AG04450 (cell line): ENCODE measurements at places on chromosomes 11 and 22.

DNA sequence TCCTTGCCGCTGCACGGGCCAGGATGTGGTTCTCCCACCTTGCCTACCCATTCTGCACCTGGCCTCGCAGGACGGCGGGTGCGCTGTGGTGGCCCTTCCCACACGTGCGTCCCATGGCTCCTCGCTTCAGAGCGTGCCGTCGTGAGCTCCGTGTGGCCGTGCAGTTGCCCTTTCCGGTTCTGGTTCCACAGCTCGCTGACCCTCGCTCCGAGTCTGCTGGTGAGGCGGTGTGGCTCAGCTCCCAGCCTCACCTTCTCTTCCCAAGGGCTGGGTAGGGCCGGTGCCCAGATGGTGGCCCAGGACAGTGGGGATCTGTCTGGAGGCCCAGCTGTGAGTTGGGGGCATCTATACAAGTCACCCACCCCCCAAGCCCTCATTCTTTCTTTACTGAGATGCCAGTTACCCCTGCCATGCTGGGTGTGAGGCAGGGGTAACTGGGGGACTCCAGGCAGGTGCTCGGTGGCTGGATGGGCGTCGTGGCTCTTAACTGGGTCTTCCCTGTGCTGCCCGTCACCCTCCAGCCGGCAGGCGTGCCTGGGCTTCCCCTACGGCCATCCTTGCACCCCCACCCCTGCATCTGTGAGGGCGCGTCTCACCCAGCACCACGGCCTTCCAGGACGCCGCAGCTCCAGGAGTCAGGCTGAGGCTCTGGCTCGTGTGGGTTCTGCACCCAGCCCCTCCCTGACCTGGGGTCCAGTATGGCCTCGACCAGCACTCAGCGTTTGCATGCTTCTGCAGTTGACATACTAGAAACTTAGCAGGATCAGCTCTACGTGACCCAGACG is 395.2 kb downstream of the TBC1D22A start:
- DNase-seq: no peak

- no peak for DNase-seq
Observed at GRCh38 chr11:117039900-117040299, 58.3 kb downstream of the SIK3 start.

GRCh38 chr22:19986410-19987341 is 29.9 kb downstream of the ARVCF start:
- DNase-seq: peak; percentile 21

- no peak for DNase-seq
Observed at GRCh38 chr11:82080160-82080559, 653.5 kb downstream of the FAM181B start.

DNA sequence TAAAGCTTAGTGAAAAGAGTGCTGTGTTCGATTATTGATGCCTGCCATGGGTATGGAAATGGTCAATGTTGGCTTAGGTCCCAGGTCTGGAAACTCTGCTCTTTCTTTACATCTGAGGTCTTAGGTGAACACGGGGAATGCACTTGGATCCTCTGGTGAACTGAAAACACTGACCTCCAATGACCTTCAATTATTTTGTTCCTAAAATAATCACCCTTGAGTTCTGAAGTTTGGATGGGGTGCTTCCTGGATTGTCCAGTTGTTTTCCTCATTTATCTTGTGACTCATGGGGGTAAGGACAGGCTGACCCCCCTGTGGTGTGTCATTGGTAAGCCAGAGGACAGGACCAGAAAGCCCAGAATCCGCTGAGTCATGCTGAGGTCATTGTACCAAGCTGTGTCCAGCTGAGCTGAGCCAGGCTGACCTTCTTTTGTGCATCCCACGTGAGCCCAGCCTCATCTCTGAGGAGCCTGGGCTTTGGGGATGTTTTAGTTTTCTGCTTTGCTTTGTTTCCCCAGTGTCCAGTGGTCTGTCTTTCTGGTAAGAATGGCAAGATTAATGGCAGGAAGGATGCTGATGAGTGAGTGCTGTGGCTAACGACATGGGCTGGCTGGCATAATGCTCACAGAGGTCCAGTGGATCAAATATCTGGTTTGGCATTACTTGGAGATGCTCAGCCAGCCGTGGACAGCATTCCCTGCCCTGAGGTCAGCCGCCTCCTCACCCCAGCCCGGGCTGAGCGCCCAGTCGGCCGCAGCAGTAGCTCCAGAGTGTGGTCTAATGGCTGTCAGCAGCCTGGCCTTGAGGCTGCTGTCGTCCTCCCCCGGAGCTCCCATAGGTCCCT is 35.6 kb downstream of the AMPD3 start:
- peak; percentile 92 for DNase-seq

DNA sequence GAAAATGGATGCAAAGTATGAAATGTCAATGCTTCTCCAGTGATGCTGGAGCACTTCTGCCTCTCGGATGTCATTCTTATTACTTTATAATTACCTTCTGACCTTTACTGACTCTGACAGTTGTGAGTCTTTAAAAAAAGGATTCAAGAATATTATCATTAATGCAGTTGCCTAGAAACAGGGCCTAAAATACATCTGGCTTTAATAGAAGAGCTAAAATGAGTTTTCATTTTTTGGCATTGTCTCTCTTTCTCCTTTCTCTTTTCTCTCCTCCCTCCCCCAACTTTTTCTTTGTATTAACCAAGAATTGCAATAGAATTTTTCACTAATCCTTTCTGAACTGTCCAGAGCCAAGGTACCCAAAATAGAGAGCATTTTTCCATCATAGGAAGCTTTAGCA is 45.9 kb downstream of the FDX1 start:
- no peak for DNase-seq

GRCh38 chr11:59358595-59358994 is at the start of gene OR5AN1:
Gene OR5AN1, plus strand, starts transcription at chr11:59358895. Its CDS starts 5,564 bp downstream, at chr11:59364459.
- no peak for DNase-seq

DNA sequence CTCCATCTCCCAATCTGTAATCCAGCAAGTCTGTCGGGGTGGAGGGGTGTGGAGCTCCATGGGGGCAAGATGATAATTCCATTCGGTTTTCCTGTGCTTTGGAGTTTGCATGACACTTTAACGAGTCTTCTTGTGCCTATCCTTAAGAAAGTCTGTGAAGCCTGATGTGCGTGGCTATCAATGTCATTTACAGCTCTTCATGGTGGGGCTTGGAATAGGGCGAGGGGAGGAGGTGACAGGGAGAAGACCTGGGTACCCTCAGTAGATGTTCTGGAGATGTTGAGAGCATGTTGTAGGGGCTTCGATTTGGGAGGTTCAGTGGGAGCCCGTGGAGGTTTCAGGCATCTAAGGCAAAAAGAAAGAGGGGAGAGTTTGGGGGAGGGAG is 579 bp upstream of the PHLDB1 start:
- DNase-seq: no peak

GRCh38 chr22:33844273-33844672 is 76.0 kb downstream of the LARGE1 start:
- DNase-seq: no peak

DNA sequence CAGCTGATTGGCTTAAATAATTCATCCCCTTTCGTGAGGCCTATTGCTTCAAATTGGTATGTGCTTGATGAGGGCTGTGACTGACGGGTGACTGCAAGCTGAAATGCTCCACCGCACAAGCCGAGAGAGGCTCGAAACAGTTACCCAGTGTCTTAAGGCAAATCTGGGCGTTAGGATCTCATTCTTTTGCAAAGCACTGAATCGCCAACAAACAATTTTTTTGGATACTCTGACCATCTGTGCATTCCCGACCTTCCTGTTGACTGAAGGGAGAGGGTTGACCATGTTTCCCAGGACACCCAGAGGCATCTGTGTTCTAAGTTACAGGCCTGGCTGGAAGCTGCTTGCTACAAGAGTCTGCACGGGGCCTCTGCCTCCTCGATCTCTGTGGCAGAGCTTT is 32.1 kb downstream of the CACNG2 start:
- DNase-seq: no peak
